Omental fat pad (tissue), 4 donors: ENCODE measurements at places on chromosomes 16 and 17.

GRCh38 chr16:17519101-17519955, 48.6 kb upstream of the XYLT1 start:
- DNase-seq, result no peak

DNA sequence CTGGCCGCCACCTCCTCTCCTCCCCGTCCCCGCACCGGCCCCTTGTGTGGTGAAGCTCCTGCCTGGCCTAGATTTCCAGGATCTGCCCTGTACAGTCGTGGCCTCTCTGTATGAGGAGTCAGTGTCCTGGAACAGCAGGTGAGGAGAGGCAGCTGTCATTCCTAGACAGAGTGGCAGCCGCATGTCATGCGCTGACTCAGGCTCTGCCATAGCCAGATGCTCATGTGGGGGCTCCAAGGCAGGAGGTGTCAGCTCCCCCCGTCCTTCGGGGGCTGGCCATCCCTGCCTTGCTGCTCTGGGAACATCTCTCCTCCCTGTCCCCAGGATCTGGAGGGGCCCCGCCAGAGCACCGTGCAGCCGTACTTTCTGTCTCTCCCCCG, 60.4 kb downstream of the BAIAP2 start:
- DNase-seq, result no peak

DNA sequence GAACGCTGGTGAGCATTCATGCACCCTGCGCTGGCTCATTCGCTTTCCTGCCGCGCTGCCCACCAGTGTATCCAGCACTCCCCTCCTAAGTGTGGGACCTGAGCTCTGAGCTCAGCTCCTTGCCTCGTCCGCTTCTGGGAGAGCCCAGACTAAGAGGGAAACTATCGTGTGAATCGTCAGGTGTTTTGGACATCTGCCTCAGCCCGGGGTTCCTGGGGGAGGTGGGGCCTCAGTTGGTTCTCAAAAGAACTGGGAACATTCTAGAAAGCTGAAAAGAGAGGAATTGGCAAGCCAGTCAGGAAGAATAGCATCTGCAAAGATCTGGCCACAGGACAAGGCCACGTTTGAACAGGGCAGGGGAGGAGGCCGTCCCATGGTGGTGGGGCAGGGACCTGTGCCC, 205.4 kb upstream of the CIBAR2 start:
- DNase-seq, result no peak

DNA sequence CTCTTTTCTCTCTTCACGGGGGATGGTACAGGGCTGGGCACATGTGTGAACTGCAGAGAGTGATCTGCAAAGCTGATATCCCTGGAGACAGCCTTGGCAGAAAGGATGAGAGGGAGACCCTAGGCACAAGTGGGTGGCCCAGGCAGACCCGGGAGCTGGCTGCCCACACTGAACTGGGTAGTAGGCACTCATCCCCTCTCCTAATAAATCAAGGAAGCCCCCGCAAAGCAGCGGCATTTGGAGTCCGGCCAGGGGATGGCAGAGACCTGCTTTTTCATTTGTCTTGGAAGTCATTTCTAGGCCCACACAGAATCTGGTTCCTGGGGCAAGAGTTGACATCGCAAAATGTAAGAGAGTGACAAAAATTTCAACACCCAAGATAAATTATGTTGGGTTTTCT, 3.0 kb upstream of the TFAP4 start:
- no peak for DNase-seq

DNA sequence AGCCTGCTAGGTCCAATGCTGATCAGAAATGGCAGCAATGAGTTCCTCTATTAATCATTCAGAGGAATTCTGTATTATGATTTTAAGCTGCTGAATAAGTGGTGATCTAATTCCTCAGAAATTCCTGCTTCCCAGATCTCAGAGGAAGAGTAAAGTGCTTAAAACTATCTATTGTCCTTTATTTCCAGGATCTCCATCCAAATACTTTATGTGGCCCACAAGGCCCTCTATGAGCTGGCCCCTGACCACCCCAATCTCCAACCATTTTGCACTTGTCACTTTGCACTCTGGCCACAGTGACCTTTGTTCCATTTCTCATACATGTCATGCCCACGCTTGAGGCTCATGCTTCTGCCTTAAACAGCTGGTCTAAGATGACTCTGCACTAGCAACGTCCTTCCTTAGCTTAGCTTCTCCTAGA, 93.7 kb downstream of the CA10 start:
- DNase-seq, result no peak

DNA sequence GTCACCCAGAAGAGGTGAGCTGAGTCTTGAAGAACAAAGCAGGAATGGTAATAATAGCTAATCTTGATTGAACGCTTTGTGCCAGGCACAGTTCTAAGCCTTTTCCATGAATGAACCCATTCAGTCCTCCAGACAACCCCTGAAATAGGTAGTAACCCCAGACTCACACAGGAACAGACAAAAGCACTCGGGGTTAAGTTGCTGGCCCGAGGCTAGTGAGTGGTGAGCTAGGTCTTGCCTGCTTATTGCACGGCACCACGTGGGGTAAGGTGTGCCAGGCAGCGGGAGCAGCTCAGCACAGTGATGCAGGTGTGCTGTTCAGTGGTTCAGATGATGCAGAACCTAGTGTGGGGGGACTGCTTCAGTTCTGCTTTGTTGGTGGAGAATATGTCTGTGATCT, 181.6 kb downstream of the RAB11FIP4 start:
- DNase-seq, result no peak

DNA sequence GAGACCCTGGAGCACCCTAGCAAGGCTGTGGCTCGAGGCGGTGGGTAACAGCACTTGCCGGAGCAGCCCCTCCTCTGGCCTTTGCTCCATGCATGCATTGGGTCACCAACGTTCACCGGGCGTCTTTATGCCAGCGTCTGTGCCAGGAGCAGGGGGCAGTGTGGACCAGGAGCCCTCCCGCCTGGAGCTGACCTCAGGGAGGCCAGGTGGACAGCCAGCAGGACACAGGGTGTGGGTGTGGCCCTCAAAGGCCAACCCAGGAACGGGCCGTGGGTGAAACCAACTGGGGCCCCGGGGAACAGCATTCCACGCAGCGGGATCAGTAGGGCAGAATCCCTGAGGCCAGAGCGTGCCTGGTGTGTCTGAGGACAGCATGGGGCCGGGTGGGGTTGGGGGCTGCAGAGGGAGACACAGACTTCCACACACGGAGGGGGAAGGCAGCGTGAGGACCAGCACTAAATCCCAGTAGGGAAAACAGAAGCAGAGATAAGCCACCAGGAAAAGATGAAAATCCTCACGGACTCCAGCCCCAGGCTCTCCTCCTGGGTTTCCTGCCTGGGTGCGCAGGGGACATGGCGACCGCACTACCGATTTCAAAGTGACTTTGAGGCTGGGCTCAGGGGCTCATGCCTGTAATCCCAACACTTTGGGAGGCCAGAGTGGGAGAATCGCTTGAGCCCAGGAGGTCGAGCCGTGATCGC, 2.9 kb upstream of the CD7 start:
- no peak for DNase-seq

GRCh38 chr16:12310286-12310685, 333.8 kb downstream of the SNX29 start:
- DNase-seq, result no peak

- no peak for DNase-seq
Observed at GRCh38 chr16:68985855-68986254, 119.6 kb upstream of the HAS3 start.

DNA sequence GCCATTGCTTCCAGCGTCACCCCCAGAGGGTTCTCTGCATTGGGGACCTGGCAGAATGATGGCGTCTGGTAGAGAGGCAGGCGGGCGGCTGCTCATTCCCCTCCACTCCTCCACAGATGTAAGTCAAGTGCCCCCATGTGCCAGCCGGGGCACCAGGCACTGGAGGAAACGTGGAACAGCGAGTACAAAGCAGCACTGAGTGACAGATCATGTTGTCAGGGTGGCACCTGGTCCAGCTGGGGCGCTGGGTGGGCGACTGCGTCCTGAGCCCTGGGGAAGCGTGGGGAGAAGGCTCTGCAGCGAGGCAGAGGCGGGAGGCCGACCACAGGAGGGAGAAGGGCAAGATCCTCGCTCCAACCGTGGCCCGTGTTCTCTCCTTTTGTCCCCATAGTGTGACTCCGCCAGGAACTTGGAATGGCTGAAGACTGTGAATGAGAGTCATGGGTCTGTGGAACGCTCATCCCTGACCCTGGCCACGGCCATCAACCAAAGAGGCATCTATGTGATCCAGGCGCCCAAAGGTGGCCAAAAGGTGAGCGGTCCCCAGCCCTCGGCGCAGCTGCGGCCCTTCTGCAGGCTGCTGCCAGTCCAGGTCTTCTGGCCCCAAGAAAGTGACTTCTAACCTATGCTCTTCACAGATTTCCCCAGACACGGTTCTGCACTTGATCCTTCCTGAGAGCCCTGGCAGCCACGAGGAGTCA, 76.7 kb downstream of the RNF213 start:
- DNase-seq, result no peak

GRCh38 chr17:8375738-8376259, 705 bp downstream of the KRABD2 start:
- DNase-seq, result no peak

DNA sequence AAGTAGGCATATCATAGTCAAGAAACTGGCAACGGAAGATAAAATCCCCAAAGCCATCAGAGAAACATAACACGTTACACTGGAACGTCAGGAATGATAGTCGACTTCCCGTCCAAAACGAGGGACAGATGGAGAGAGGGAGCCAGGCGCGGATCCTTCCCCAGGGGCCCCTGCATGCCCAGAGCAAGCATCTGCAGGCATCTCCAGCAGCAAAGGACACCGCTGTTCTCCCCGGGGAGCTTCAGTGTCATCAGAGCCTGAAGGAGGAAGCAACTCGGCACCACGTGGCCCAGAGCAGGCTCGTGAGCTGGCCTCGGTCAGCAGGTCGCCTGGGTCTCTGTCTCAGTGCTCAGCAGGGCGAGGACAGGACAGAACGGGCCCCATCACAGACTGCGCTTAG, 50.1 kb downstream of the LMF1 start:
- no peak for DNase-seq

DNA sequence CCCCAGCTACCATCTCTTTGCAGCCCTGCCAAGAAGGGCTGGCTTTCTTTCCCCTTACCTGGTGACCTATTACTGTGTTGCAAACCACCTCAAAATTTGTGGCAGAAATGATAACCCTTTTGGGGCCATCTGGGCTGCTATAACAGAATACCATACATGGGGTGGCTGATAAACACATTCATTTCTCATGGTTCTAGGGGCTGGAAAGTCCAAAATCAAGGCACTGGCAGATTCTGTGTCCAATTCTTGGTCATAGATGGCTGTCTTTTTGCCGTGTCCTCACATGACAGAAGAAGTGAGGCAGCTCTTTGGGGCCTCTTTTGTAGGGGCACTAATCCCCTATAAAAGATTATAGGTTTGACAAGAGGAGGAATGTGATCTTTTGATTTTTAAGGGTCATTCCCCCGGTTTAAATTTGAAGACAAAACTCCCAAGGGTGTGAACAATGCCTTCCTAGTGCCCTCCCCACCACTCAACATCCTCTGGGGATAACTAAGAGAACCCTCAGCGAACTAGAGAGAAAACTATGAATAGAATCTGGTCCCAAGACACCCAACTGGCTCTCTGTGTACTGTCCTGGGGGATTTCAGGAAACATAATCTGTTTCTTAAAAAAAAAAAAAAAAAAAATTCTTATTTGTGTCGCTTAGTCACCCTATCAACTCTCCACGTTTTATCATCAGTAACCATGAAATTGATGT, 1.7 kb upstream of the METTL22 start:
- DNase-seq, result no peak

- DNase-seq, result no peak
Observed at GRCh38 chr17:31915456-31916100, 14.1 kb upstream of the UTP6 start.

DNA sequence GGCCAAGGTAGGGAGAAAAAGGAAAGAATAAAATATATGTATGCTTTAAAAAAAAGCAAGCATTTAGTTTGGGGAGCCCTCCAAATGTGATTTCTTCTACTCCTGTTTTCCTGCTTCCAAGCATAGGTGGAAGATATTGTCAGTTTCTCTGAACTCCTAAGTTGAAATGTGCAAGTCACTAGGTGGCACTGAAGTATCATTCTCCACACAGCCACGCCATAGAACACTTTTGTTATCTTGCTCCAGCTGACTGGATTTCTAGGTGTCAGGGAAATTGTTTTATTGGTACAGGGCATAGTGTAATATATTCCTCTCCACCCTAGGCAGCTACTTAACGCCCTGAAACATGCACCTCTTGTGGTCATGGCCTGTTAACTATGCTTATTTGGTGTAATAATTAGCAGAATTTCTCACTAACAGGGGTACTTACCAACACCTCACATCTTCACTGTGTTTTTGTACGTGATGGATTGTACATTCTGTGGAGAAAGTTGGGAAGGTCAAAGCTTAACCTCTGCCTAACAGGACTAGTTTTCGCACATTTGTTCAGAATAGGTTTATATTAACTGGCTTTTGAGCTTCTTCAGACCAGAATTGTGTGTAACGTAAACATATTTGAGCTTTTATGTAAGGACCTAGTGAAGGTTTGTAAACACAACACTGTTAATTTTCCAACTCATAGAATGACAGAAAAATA, 69.3 kb downstream of the FTO start:
- no peak for DNase-seq

GRCh38 chr16:58044266-58045019, 18.9 kb downstream of the MMP15 start:
- DNase-seq, result no peak

GRCh38 chr16:11407047-11407982, 62.1 kb downstream of the RMI2 start:
- peak; percentile 65 for DNase-seq

DNA sequence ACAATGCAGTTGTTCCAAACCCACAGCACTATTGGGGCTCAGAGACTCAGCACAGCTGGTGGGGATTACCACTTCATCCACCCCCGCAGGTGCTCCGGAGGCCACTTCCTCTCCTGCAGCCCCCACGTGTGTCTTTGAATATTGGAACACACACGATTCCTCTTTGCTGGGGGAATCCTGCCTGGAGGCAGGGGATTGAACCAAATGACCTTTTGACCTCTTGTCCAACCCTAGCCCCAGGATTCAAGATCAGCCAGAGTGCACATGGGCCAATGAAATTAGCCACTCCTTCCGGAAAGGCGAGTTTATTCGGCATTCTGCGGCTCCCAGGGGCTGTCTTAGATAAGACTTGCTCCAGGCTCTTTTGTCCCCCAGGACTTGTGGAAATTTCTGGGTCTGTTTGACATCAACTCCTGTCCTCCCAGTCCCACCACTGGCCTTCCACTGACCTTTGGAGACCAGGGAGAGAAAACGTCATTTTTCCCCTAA, 350.2 kb downstream of the FOXL1 start:
- DNase-seq, result no peak

DNA sequence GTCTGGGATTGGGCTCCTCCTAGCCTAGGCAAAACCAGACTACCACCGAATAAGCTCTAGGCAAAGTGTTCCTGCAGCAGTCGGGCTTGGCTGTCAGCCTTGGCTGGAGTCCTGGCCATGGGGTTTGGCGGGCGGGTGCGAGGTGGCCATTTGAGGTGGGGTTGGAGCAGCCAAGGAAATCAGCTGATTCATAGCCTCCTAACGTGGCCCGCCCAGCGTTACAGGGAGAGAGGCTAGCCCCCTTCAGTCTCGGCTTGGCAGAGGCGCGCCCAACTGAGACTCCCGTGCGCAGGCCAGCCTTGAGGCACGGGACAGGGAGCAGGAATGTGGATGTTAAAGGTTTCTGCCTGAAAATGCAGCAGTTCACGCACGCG, 1.9 kb downstream of the PMP22 start:
- DNase-seq, result peak; percentile 47
